ENCODE measurements at places on chromosomes 3 and 15.
A peak's percentile ranks its signal among the peaks of the same experiment; 100 is the strongest.

GRCh38 chr3:69209413-69209812, 87.0 kb upstream of the LMOD3 start:
- no peak for DNase-seq

- DNase-seq = no peak
Observed at GRCh38 chr15:45106002-45106790, 7.8 kb downstream of the DUOX2 start.

- no peak for DNase-seq
Observed at GRCh38 chr3:156608601-156609514, 53.9 kb upstream of the SSR3 start.

GRCh38 chr3:144403040-144403457, 431.4 kb downstream of the DIPK2A start:
- DNase-seq = no peak

DNA sequence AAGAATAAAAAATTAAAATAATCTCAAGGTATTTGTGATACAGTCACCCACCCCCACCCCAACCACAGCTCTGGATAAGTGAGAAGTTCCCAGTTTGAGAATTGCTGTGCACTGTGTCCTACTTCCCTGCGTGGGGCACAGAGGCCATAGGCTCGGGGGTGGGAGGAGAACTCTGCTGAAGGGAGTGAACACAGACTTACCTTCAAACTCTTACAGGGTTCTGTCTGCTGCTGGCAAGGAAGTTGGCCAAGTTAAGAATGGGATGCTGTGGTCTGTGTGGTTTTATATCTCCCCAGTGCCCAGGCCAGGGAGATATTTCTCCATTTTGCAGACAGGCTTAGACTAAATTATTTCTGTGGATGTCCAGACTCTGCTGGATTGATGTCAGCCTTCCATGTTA, 37.6 kb downstream of the SPTSSB start:
- no peak for DNase-seq

- DNase-seq = no peak
Observed at GRCh38 chr3:123526474-123526873, 58.4 kb downstream of the HACD2 start.

DNA sequence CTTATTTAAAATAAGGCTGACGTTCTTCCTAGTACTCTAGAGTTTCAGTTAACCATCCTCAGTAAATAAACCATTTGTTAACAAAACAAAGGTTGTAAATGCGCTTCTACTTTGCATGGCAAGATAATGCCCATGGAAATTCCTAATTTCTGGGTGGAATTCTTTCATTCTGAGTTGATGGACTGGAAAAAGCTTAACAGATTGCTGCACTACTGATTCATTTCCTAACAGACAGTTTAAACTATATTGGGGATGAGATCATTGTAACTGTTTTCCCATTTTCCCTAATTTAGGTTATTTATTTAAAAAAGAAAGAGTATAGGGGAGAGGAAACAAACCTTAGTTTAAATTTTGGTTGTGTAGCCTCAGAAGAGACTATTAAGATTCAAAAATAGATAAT, 342.2 kb downstream of the NLGN1 start:
- DNase-seq = no peak

DNA sequence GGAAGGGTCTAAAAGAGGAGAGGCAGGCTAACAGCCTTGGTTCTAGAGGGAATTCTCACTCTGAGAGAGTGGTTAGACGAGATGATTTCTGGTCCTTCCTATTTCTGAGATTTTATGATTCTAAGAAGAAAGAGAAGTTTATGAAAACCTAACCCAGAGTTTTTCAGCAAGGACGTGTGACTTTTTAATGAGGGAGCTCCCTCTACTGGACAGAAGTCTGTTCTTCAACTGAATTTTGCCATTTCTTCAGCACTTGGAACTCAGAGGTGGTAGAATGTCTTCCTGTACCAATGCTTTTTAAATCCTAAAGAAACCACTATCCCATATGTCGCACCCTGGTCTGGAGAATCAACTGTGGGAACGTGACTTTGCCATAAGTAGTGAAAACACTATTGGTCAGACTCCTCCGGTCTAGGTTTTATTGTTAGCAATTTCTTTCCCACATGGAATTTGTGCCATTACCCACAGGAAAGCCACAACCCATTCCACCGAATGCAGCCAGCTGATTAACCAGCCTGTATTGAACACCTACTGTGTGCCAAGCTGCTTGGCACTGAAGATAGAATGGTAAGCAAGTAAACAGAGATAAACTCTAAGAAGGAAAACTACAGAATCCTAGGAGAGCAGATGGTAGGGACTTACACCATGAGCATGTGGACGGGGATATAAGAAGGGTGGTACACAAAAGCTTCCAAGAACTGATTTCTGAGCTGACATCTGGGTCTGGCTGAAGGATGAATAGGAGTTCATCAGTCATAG, 199.5 kb upstream of the LMCD1 start:
- DNase-seq = peak; percentile 21

DNA sequence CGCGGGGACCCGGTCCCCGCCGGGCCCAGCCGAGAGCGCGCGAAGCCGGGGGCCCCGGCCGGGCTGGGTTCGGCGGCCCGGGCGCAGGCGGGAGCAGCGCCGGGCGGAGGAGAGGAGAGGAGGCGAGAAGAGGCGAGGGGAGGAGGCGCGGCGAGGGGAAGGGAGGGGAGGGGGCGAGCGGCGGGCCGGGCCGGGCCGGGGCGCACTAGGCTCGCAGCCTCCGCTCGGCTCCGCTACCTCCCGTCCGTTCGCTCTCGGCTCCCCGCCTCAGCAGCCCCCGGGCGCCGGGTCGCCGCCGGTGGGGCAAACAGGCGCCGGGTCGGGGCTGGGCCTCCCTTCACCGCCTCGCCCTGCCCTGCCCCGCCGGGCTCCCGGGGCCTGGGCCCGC, 351 bp downstream of the INSYN1 start:
- DNase-seq = no peak

DNA sequence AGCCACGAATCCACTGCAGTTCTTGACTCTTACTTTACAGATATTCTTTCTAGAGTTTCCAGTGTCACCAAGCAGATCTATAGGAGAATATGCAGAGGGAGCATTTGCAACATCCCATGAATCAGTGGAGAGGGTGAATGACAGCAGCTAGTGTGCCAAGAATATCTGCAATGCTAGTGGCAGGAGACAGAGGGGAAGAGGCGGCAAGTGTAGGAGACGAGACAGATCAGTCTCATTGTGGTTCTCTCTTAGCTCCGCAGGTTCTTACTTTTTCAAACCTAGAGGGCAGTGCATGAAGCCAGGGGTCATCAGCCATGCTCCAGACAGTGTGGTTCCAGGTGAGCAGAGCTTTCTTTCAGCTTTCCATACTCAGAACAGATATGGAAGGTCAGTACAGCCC, 744 bp downstream of the ZNF619 start:
- DNase-seq = no peak

DNA sequence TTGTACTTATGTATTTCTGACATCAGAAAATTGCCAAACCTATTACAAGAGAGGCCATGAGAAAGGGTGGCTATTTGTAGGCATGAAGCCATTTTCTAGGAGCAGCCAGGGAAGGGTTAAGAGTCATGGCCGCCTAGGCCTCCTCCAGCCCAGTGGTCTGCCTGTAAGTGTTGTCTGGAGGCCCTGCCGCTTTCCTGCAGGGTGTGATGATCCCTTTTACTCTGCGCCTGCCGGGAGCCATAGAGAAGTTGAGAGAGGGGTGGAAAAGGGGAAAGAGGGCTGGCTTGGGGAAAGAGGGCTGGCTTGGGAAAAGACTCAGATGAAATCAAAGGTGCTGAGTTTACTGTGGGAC, 29.1 kb upstream of the KCTD6 start:
- DNase-seq = peak; percentile 46

- no peak for DNase-seq
Observed at GRCh38 chr15:80852676-80853075, 73.5 kb downstream of the CEMIP start.
